ENCODE measurements at places on chromosomes 2 and 18. TPM values are rescaled to one million over a fixed set of nuclear protein-coding genes. Genes with fewer than 3 reads are reported as not detected.

The SERPINB3 gene
- total RNA-seq, result not detected

The SCN3A gene
- total RNA-seq, result not detected

The IGFBP2 gene
- total RNA-seq, result not detected

GRCh38 chr2:239853706-239854327, 171.3 kb downstream of the NDUFA10 start:
- DNase-seq, result no peak
- H3K4me1 ChIP-seq, result no peaks in the 10 kb centered on the region
- no peaks in the 10 kb centered on the region for H3K36me3 ChIP-seq
- H3K27ac ChIP-seq, result no peak overlapping the region
- H3K27me3 ChIP-seq, result no peaks in the 10 kb centered on the region

- no peaks in the 10 kb centered on the region for H3K36me3 ChIP-seq
- H3K27me3 ChIP-seq, result no peaks in the 10 kb centered on the region
- no peak overlapping the region for H3K4me3 ChIP-seq
- H3K27ac ChIP-seq, result no peak overlapping the region
Observed at GRCh38 chr2:114368705-114369104, 73.7 kb upstream of the DPP10 start.

DNA sequence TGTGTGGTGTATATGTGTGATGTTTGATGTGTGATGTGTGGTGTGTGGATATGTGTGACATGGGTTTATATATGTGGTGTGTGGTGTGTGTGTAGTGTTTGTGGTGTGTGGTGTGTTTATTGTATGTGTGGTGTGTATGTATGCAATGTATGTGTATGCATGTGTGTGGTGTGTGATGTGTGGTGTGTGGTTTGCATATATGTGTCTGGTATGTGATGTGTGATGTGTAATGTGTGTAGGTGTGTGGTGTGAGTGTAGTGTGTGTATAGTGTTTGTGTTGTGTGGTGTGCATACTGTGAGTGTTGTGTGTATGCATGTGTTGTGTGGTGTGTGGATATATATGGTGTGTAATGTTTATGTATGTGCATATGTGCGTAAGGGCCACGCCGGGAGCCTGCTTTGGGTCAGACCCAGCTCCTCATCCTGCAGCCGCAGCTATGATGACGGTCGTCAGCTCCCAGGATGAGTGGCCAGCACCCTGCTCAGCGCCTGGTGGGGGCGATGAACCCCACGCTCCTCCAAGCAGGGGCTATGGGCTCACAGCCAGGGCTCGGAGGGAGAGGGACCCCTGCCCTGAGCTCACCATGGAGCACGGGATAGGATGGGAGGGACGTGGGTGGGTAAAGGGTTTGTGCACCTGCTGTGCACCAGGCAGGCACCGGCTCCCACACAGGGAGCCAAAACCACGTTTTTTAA, 331.3 kb downstream of the EIPR1 start:
- H3K4me1 ChIP-seq, result no peaks in the 10 kb centered on the region
- H3K36me3 ChIP-seq, result no peaks in the 10 kb centered on the region
- no peak for DNase-seq
- no peaks in the 10 kb centered on the region for H3K27me3 ChIP-seq
- no peak overlapping the region for H3K4me3 ChIP-seq
- no peak overlapping the region for H3K27ac ChIP-seq

DNA sequence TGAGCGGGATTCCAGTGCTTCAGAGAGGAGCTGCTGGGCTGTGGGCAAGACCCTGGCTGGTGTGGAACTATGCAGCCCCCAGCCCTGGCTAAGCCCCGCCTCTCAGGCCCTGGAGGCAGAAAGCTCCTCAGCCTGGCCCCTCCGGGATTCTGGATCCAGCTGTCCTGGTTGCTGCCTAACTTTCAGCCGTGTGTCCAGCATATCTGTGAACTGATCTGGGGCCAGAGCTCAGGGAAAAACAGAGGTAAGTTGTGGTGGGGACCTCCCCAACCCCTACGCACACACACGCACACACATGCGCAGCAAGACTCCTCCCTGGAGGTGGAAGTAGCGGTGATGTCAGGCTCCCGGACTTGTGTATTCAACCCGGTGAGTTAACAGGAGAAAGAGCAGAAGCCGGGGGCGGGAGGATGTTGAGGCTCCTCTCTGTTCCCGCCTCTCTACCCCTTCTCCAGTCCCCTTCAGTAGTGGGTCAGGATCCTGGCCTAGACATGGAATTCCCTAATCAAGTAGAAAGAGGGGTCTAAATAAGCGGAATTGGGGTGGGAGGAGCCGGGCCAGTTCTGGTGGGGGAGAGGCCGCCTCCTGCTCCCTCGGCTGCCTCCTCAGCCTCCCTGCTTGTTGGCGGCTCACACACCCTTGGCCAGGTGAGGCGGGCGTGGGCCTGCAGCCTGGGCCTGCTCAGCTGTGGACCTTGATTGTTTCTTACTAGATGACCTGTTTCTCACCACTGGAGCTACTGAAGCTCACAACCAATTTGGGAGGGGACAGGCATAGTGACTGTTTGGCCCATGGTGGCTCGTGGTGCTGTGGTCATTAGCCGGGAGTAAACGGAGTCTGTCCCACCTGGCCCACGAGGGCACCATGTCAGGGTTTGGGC, 33.4 kb downstream of the SIX2 start:
- no peaks in the 10 kb centered on the region for H3K27me3 ChIP-seq
- H3K4me1 ChIP-seq, result peaks cover 7% of the 10 kb centered on the region
- H3K4me3 ChIP-seq, result no peak overlapping the region
- DNase-seq, result no peak

DNA sequence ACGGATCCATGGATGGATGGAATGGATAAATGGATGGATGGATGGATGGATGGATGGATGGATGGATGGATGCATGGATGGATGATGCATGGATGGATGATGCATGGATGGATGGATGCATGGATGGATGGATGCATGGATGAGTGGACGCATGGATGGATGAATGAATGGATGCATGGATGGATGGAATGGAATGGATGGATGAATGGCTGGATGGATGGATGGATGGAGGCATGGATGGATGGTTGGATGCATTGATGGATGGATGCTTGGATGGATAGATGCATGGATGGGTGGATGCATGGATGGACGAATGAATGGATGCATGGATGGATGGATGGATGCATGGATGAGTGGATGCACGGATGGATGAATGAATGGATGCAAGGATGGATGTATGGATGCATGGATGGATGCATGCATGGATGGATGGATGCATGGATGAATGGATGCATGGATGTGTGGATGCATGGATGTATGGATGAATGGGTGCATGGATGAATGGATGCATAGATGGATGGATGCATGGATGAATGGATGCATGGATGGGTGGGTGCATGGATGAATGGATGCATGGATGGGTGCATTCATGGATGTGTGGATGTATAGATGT, 209.2 kb downstream of the ALPK2 start:
- H3K36me3 ChIP-seq, result no peaks in the 10 kb centered on the region
- no peak overlapping the region for H3K27ac ChIP-seq
- H3K27me3 ChIP-seq, result no peaks in the 10 kb centered on the region
- no peak for DNase-seq

DNA sequence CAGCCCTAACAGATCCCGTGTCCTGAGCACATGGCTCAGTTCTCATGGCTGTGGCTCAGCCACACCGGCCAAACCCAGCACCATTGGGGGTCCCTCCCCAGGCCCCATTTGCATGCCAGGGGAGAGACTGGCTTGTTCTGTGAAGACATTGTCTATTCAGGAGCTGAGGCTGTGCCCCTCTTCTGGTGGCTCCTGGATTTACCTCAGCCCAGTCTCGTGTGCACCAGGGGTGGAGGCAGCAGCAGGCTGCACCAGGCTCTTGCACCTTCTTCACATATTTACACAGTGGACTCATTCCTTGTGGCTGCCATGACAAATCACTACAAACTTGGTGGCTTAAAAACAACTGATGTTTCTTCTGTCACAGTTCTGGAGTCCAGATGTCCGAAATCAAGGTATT, 92.4 kb upstream of the ITGA6 start:
- H3K36me3 ChIP-seq, result no peaks in the 10 kb centered on the region
- no peaks in the 10 kb centered on the region for H3K27me3 ChIP-seq
- no peaks in the 10 kb centered on the region for H3K4me1 ChIP-seq
- H3K27ac ChIP-seq, result no peak overlapping the region
- H3K4me3 ChIP-seq, result no peak overlapping the region
- no peak for DNase-seq

- no peak overlapping the region for H3K4me3 ChIP-seq
- no peaks in the 10 kb centered on the region for H3K27me3 ChIP-seq
- no peak for DNase-seq
- H3K4me1 ChIP-seq, result peaks cover 6% of the 10 kb centered on the region
- H3K36me3 ChIP-seq, result no peaks in the 10 kb centered on the region
Observed at GRCh38 chr2:199744724-199745123, 106.3 kb downstream of the FTCDNL1 start.

DNA sequence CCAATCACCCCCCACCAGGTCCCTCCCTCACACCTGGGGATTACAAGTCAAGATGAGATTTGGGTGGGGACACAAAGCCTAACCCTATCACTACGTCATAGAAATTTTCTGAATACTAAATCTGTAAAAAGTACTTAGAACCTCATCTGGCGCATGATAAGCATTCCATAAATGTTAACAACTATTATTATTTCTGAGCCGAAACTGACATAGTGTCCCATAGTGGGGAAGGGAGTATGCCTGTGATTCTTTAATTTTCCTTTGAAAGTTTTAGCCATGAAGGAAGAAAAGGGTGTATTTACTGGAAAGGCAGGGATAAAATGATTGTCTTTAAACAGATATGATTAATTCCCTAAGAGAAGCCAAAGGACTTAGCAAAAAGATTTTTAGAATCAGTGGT, 71.4 kb downstream of the FHOD3 start:
- H3K27ac ChIP-seq, result no peak overlapping the region
- no peak overlapping the region for H3K4me3 ChIP-seq
- DNase-seq, result no peak
- H3K4me1 ChIP-seq, result no peaks in the 10 kb centered on the region
- no peaks in the 10 kb centered on the region for H3K36me3 ChIP-seq

DNA sequence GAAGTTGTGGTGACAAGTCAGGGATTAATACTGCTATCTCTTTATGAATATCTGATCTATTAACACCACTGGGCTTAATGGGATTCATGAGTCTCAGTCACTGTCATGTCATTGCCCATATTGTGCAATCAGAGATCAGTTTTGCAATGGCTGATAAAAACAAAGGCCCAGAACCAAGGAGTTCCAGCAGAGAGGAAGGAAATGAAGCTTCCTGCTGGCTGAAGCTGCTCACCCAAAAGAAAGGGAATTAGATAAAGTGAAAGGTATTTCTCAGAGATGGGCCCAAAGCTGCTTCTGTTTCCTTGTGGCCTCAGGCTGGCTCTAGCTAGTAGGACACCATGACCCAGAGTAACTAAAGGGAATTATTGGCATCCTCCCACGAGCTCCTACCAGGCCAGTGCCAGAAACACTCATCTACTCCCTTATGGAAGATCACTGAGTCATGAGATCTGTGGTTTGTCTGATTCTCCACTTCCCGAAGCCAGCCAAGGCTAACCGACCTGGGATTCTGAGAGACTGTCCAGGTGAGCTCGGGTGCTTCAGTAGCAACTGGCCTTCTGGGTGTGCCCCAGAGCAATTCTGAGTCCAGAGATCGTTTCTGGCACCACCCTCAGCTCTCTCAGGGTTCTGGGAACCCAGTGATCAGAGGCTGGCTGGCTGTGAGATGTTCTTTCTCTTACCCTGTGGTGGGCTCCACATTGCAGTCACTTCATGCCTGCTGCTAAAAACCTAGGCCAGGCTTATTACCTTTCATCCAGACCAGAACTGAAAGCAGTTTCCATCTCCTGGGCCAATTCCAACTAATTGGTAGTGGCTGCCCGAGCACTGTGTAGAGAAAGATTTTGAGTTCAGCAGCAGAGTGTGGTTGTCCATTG, 129.5 kb upstream of the PELI1 start:
- DNase-seq, result no peak
- H3K27me3 ChIP-seq, result no peaks in the 10 kb centered on the region
- H3K36me3 ChIP-seq, result no peaks in the 10 kb centered on the region
- no peak overlapping the region for H3K4me3 ChIP-seq

- no peaks in the 10 kb centered on the region for H3K36me3 ChIP-seq
- H3K27me3 ChIP-seq, result no peaks in the 10 kb centered on the region
- H3K27ac ChIP-seq, result no peak overlapping the region
- H3K4me1 ChIP-seq, result no peaks in the 10 kb centered on the region
- H3K4me3 ChIP-seq, result no peak overlapping the region
Observed at GRCh38 chr2:126367361-126367760, 288.6 kb upstream of the GYPC start.

DNA sequence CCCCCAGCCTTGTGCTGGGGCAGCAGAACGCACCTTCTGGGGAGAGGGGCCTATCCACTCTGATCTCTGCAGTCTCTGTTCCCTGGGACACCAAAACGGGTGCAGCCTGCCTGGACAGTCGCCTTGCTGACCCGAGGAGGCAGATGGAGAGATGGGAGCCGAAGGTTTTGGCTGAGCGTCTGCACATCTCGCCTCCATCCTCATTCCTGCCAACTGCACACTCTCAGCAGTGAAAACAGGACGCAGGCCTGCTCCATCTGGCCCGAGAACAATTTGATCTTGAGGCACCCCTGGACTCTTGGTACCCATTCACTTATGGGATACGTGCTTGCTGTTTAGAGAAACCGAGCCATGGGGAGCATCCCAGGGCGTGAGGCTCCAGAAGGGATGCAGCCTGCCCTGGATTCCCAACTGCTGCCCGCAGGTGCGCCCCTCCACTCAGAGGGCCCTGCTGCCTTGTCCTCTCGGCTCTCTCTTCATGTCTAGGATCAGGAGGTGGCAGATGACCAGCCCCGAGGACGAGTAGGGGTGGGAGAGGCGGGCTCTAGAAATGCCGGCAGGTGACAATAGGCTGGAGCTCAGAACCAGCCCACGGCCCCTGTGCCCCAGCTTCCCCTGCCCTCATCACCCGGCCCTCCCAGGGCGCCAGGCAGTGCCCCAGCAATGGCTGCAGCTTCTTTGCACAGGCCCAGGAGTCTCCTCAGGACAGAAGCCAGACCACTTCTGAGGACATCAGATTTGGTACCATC, 9.1 kb upstream of the SEMA4C start:
- H3K36me3 ChIP-seq, result no peaks in the 10 kb centered on the region
- peaks cover 8% of the 10 kb centered on the region for H3K4me1 ChIP-seq
- no peaks in the 10 kb centered on the region for H3K27me3 ChIP-seq

- no peaks in the 10 kb centered on the region for H3K36me3 ChIP-seq
- no peak overlapping the region for H3K27ac ChIP-seq
- DNase-seq, result no peak
Observed at GRCh38 chr2:27175330-27175729, 26.5 kb downstream of the TCF23 start.

- no peak for DNase-seq
- no peak overlapping the region for H3K4me3 ChIP-seq
- H3K36me3 ChIP-seq, result no peaks in the 10 kb centered on the region
- H3K27me3 ChIP-seq, result no peaks in the 10 kb centered on the region
Observed at GRCh38 chr2:136327162-136327852, 209.4 kb upstream of the CXCR4 start.

DNA sequence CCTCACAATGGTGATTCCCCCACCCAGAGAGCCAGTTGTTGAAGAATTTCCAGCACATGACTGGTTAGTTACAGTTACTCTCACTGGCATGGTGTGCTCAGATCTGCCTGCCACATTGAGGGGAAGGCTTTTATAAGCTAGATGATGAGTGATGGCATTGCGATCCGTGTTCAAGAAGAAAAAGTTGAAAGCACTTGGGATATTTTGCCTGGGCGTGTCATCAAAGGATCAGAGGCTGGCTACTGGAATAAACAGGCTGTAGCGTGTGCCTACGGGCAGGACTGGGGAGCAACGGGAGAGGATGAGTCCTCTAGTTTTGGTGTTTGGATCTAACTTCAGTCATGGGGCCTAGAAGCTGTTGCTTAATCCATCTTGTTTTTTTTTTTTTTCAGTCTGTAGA, 175.0 kb downstream of the SETBP1 start:
- H3K27me3 ChIP-seq, result no peaks in the 10 kb centered on the region
- H3K4me1 ChIP-seq, result no peaks in the 10 kb centered on the region
- H3K4me3 ChIP-seq, result no peak overlapping the region
- no peaks in the 10 kb centered on the region for H3K36me3 ChIP-seq
- DNase-seq, result no peak
